ENCODE measurements at places on chromosomes 6 and 20. TPM values are rescaled to one million over a fixed set of nuclear protein-coding genes. Genes with fewer than 3 reads are reported as not detected.

- H3K27ac ChIP-seq: peak overlapping the region; percentile 41
- H3K4me3 ChIP-seq: peak overlapping the region; percentile 60
- no peaks in the 10 kb centered on the region for H3K27me3 ChIP-seq
- H3K4me1 ChIP-seq: peaks cover 11% of the 10 kb centered on the region
- DNase-seq: no peak
Observed at GRCh38 chr6:26304797-26305640, 60.0 kb upstream of the BTN3A2 start.

Gene GMEB2
- 8.1 TPM for polyA plus RNA-seq

DNA sequence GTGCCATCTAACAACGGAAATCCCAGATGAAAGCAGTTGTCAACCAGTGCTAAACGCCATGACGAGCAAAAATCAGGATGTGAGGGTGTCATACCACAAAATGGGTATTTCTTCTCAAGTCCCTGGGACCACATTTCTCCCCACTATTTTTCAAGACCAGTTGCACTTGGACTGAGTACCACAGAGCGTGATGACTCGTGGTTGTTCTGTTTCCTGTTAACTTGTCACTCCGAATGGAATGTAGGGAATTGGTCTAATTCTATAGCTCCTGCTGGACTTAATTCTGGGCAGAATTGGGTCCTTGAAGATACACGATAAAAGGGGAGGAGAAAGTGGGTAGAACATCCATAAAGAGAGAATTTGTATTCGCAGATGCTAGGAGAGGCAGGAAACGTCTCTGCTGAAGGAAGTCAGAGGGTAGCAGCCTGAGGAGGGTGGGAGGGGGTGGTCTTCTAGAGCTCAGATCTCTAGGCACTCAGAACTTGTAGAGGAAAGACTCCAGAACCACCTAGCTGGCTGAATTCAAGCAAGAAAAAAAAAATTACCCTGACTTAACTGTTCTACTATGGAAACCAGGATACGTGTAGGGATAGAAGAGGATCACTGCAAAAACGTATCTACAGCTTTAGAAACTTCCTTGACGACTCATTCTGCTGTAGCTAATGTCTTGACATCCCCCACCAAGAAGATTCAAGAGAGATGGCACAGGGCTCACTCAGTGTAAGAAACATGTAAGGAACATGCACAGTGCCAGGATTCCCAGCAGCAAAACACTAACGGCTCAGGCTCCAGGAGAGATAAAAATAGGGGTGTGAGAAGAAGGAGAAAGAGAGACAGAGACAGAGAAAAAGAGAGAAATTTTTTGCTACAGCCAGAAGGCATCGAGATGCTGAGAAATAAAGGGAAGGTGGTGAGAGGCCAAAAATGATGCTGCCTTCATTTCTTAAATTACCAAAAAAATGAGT is 494.7 kb downstream of the CD83 start:
- no peak overlapping the region for H3K27ac ChIP-seq
- H3K4me1 ChIP-seq: no peaks in the 10 kb centered on the region
- H3K27me3 ChIP-seq: no peaks in the 10 kb centered on the region
- H3K4me3 ChIP-seq: no peak overlapping the region
- DNase-seq: no peak

Gene CALHM5
- polyA plus RNA-seq: not detected

- no peak overlapping the region for H3K27ac ChIP-seq
- no peak for DNase-seq
- H3K4me1 ChIP-seq: no peaks in the 10 kb centered on the region
- H3K36me3 ChIP-seq: no peaks in the 10 kb centered on the region
Observed at GRCh38 chr20:36004045-36004444, 35.7 kb downstream of the CNBD2 start.

Gene RPS18
- 4,318 TPM for polyA plus RNA-seq

DNA sequence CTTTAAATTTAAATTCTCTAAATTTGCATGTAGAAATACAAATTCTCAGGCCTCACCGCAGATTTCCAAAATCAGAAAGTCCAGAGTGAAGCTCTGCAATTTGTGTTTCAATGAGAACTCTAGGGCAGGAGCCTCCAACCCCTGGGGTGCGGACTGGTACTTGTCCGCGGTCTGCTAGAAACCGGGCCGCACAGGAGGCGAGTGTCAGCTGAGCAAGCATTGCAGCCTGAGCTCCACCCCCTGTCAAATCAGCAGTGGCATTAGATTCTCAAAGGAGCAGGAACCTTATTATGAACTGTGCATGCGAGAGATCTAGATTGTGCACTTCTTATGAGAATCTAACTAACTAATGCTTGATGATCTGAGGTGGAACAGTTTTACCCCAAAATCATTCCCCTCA is 203.0 kb upstream of the PCSK2 start:
- H3K36me3 ChIP-seq: no peaks in the 10 kb centered on the region
- DNase-seq: no peak
- H3K4me3 ChIP-seq: no peak overlapping the region
- no peak overlapping the region for H3K27ac ChIP-seq
- no peaks in the 10 kb centered on the region for H3K27me3 ChIP-seq

DNA sequence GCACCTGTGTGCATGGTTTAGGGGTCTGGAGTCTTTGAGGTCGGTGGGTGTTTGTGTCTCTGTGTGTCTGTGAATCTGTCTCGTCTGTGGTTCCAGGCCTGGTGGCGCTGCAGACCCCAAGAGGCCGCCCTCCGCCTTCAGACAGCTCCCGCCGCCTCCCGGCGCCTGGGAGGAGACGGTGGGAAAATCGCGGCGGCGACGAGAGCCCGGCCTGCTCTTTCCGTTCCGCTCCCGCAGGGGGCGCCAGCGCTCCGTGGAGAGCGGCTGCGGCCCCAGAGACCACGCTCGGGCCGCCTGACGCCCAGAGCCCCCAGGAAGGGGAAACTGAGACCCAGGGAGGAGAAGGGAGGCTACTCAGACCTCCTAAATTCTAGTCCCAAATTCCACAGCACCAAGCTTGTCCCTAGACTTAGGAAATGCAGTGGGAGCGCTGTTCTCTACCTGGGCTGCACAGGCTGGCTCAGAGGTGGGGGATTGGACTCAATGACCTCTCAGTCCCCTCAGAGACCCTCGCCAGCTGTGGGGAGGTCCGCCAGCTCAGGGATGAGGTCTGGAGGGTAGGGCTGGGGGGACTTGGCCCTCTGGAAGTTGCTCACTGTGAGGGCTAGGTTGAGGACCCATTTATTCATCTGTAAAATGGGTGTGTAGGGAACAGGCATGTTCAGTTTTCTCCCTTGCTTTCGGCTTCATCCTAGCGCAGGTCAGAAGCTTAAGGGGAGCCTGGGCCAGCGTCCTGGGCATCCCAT is 36.9 kb upstream of the BLCAP start:
- H3K36me3 ChIP-seq: no peaks in the 10 kb centered on the region
- H3K4me1 ChIP-seq: no peaks in the 10 kb centered on the region
- peaks cover 12% of the 10 kb centered on the region for H3K27me3 ChIP-seq

Gene PARD6B
- 2.5 TPM for polyA plus RNA-seq

- H3K27me3 ChIP-seq: no peaks in the 10 kb centered on the region
- H3K4me3 ChIP-seq: no peak overlapping the region
- no peak for DNase-seq
- H3K27ac ChIP-seq: no peak overlapping the region
- H3K4me1 ChIP-seq: no peaks in the 10 kb centered on the region
Observed at GRCh38 chr6:132341646-132342045, 59.6 kb downstream of the MOXD1 start.

Gene RIPOR2
- 24.6 TPM for polyA plus RNA-seq

DNA sequence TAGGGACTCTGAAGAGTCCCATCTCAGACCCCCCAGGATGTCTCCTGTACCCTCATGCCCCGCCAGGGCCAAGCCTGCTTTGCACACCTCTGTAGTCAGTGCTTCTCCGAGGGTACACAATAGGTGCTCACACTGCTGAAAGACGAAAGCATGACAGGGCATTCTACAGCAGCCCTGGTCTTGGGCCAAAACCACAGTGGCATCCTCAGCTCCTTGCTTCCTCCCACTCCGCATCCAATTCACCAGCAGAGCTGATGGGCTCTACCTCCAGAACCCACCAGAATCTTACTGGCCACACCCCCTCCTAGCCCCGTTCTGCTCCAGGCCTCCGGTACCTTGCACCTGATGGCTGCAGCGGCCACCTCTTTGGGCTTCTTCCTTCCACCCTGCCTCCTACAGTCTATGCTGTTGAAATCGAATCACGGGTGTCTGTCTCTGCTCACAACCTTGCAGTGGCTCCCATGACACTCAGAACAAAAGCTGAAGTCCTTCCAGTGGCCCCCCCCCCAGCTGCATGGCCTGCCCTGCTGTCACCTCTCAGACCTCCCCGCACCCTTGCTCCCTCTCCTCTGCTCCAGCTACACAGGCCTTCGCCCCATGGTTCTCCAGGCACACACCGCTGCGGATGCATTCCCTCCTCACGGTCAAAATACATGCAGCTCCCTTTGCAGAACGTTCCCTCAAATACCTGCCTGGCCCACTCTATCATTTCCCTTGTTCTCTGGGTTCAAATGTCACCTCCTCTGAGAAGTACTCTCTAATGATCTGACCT is 1.2 kb downstream of the ANGPT4 start:
- no peak for DNase-seq
- H3K36me3 ChIP-seq: no peaks in the 10 kb centered on the region
- no peak overlapping the region for H3K4me3 ChIP-seq
- no peaks in the 10 kb centered on the region for H3K4me1 ChIP-seq
- no peak overlapping the region for H3K27ac ChIP-seq

Gene CCN2
- 0.29 TPM for polyA plus RNA-seq

- peaks cover 20% of the 10 kb centered on the region for H3K36me3 ChIP-seq
- H3K27ac ChIP-seq: no peak overlapping the region
- peaks cover 9% of the 10 kb centered on the region for H3K4me1 ChIP-seq
Observed at GRCh38 chr6:43623880-43624785, 4.9 kb downstream of the GTPBP2 start.

Gene CLIC1
- 634 TPM for polyA plus RNA-seq

GRCh38 chr6:108350528-108350927 is 55.7 kb downstream of the AFG1L start:
- H3K36me3 ChIP-seq: no peaks in the 10 kb centered on the region
- peaks cover 22% of the 10 kb centered on the region for H3K4me1 ChIP-seq
- H3K27ac ChIP-seq: no peak overlapping the region
- no peak for DNase-seq
- no peaks in the 10 kb centered on the region for H3K27me3 ChIP-seq

DNA sequence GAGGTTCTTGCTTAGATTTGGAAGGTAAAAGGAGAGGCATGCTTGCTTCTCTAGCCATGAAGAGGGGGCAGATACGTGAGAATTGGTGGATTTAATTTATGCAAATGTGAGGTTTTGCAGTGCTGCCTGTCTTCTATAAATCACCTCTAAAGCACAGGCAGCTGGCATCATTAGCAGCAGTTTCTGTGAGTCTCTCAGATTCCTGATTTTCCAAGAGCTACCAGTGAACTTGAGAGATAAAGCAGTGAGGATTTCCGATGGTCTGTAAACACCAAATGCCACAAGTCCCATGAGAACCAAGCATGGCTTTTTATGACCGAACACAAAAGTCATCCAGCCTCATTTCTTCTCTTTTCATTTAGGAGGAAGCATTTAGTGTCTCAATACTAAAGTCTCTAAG is 3.2 kb upstream of the SIRPB2 start:
- DNase-seq: no peak
- no peaks in the 10 kb centered on the region for H3K36me3 ChIP-seq
- H3K27me3 ChIP-seq: no peaks in the 10 kb centered on the region
- no peaks in the 10 kb centered on the region for H3K4me1 ChIP-seq

GRCh38 chr20:49372095-49372734 is 94.4 kb upstream of the ZNFX1 start:
- no peak for DNase-seq
- H3K27ac ChIP-seq: no peak overlapping the region
- H3K27me3 ChIP-seq: peaks cover under 1% of the 10 kb centered on the region
- H3K4me3 ChIP-seq: no peak overlapping the region

DNA sequence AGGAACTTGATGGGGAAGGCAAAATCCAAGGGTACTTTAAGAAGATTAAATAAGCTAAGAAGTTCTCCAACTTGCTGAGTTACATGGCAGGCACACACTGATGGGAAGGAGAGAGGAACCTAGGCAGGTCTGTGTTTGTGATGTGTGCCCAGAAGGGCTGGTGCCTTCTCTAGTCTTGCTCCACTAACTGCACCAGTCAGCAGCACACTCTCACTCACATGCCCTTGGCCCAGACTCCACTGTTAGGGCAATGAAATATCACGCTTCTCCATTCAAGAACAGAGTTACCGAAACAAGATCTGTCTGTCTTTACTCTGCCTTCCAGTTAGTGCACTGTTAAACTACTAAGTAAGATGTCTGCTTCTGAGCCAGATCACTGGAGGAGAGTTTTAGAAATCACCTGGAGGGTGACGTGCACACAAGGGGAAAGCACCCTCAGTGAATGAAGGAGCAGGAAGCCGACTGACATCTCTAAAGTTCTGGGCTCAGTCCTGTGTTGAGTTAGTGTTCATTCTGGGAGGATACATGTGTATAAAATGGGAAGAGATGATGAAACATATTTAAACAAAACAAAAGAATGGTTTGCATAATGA is 251.1 kb downstream of the FOXC1 start:
- DNase-seq: no peak
- H3K4me3 ChIP-seq: no peak overlapping the region
- no peaks in the 10 kb centered on the region for H3K27me3 ChIP-seq
- peaks cover 16% of the 10 kb centered on the region for H3K4me1 ChIP-seq
- H3K36me3 ChIP-seq: no peaks in the 10 kb centered on the region

Gene UBE2J1
- polyA plus RNA-seq: 129 TPM

DNA sequence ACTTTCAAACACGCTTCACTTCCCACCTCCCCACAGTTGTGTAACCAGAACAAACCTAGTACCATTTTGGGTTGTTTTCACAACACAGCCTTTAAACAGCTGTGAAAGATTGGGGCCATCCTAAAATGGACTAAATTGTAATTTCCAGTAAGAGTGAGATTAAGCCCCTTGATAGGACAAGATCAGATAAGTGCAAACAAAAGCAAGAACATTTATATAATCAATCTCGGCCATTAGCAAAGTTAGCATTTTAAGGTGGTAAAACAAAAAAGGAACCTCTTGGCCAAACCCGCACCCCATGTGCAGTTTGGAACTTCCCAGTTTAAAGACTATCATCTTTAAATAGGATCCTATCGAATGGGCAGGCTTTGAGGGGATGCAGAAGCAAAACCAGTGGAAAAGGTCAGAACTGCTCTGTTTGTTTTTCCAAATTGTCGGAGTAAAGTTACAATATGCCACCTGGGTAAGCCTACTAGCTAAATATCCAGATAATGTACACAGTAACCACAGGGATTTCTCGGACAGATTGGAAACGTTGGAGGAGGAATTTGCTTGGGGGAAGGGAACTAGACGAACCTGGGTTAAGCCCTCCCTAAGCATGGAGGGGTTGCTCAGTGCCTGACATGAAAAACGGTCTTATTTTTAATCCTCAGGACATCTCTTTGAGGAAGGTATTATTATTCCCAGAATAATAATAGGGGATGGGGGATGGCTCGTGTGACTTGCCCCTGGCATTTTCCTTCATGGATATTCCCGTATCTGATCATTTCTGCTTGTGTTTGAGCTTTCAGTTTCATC is 159.8 kb upstream of the SALL4 start:
- H3K27me3 ChIP-seq: no peaks in the 10 kb centered on the region
- no peaks in the 10 kb centered on the region for H3K4me1 ChIP-seq

Gene ARHGAP40
- polyA plus RNA-seq: not detected

GRCh38 chr6:136232701-136233100 is 17.4 kb downstream of the MTFR2 start:
- H3K4me1 ChIP-seq: peaks cover 9% of the 10 kb centered on the region
- no peak overlapping the region for H3K4me3 ChIP-seq
- H3K27me3 ChIP-seq: no peaks in the 10 kb centered on the region
- DNase-seq: no peak
- H3K27ac ChIP-seq: no peak overlapping the region
- H3K36me3 ChIP-seq: no peaks in the 10 kb centered on the region

Gene ABT1
- 44.9 TPM for polyA plus RNA-seq

Data from GM12878 (cell line).